ENCODE measurements at places on chromosomes 5 and 9.

- DNase-seq = no peak
Measured at GRCh38 chr5:68776381-68776780, 317.4 kb upstream of the SLC30A5 start.

GRCh38 chr5:179222246-179223017 is 122.8 kb downstream of the ADAMTS2 start:
- no peak for DNase-seq

GRCh38 chr9:113463418-113464285 is at the start of gene RGS3:
RGS3 (plus strand) TSS chr9:113463727; CDS start chr9:113463803, 76 bp downstream.
- DNase-seq = peak; percentile 56

DNA sequence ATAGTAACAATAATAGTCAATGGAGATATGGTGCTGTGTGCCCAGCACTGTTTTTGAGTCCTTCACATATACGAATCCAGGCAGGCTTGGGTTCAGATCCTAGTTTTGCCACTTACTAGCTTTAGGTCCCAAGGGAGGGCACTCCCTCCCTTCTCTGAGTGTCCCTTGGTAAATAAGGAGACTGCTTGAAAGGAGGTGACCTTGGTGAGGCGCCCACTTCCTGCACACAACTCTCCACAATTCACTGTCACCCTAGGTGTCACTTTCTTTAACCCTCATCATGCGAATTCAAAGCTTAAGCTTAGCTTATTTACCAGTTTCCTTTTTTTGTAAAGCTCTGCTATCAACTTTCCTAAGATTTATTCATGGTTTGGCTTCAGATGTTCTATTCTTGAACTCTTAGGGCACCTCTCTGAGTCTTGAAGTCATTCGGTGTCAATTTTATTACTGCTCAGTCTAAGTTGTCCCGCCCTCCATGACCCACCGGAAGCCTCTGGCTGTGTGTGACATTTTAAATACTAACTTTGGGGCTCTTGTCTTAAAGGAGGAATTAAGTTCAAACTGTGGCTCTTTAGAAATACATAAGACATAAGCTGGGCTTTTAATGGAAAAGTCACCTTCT is 170.7 kb upstream of the ZNF618 start:
- no peak for DNase-seq

- DNase-seq = no peak
Measured at GRCh38 chr9:72574156-72574810, 52.9 kb downstream of the TMC1 start.

DNA sequence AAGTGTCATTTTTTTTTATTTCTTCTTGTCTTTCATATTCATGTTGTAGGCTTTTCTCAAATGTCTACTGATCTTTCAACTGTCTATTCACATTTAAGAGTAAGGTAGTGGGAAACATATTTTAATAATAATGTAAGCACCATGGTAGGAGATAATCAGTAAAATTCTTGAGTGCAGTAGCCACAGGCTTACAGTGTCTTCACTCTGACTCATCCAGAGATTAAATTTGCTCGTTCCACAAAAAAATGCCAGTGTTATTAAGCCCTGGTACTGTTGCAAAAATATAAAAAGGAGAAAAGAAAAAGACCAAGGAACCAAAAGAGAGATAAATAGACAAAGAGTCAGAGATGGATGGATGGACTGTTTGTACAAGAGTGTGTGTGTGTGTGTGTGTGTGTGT is 43.0 kb downstream of the PARP8 start:
- no peak for DNase-seq

- no peak for DNase-seq
Measured at GRCh38 chr9:79165020-79165780, 406.6 kb upstream of the TLE4 start.

- DNase-seq = peak; percentile 73
Measured at GRCh38 chr9:15246708-15247107, 60.3 kb downstream of the TTC39B start.

DNA sequence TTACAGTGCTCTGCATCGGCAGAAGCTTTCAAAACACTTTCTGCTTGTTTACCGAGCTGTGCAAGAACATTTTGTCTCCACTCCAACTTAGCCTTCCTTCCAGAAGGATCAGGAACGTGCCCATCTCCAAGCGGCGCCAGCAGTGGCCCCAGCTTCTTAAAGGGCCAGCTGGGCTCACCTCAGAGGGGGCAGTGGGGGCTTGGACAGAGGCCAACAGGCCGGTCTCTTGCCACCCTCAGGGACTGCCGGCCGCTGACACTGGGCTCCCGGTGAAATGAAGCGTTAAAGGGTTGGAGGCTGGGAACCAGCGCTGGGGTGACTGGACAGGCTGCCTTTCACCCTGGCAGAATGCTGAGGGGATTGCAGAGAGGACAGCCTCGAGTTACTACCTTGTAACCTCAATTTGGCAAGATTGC is 67.0 kb upstream of the RNU6ATAC start:
- DNase-seq = no peak

DNA sequence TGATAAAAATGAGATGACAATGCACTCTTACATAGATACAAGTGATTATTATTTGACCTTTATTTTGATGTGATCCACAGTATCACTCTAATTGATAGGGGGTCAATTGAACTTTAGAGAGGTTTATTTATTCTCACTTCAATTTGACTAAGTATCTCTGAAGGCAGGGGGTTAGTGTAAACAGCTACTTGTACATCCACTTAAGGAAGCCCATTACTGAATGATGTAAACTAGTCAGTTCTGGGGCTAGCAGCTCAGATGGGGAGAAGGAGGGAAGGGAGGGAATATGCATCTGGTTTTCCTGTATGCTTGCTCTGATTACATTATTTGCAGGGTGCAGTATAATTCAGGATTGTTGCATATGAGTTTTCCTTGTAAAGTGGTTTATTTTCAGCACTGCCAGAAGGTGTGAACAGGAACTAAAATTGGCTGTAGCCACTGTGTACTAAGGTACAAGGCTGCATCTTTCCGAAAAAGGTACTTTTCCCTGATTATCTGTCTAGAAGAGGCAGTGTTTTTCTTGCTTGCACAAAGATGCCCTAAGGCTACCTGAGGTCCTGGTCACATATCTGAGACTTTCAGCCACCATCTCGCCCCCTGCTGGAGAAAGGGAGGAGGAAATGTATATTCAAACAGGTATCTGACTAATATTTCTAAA is 51.2 kb downstream of the MRPS27 start:
- DNase-seq = peak; percentile 73

DNA sequence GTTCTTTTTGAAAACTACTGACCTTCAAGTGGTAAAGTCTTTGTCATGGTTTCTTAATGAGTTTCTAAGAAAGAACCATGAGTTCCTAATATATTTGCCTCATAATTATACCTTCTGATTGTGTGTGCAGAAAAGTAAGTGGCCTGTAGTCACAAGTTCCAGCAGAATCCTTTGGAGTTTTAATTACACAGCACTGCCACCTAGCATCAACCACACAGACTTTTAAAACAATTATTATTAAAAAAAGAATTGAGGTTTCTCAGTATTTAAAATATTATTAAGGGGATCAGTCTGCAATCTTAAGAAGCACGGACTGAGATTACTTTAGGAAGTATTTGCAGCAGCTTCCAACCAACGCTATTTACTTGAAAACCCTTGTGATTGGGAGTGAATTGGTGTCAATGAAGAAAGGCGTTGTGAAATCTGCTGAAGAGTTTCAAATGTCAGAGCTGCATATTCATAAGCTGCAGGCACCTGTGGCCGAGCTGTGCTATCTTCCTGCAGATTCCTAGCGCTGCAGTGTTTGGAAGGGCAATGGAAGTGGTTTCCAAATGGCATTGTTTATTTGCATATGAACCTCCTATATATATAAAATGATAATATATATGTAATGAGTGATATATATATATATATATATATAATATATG is 1074.2 kb upstream of the WWC1 start:
- DNase-seq = no peak

- no peak for DNase-seq
Measured at GRCh38 chr9:123339666-123340510, 16.1 kb upstream of the CRB2 start.

GRCh38 chr5:78554670-78555069 is 93.9 kb downstream of the LHFPL2 start:
- DNase-seq = peak; percentile 29

DNA sequence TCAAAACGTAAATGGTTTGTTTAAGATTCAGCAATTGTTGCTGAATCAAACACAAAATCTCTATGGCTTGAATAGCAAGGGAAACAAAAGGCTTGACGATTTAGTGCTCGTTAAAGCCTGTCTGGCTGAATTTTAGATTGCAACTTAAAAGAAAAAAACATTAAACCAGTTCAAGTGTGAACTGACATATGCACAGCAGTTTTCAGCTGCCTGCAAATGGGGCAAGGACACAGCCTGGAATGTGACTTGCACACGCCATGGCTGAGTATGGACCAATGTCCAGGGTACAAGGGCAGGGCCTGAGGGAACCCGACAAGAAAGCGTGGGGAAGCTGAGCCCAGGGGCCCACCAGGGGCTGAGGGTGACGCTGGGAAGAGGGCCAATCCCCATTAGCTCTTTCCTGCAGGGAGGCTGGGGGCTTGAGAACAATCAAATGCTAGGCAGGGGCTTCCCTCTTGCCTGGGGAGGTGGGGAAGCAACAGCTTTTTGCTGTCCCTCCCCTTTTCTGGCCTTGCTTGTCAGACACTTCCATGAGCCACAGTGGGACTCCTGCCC is 89.6 kb upstream of the LRRTM2 start:
- DNase-seq = no peak

DNA sequence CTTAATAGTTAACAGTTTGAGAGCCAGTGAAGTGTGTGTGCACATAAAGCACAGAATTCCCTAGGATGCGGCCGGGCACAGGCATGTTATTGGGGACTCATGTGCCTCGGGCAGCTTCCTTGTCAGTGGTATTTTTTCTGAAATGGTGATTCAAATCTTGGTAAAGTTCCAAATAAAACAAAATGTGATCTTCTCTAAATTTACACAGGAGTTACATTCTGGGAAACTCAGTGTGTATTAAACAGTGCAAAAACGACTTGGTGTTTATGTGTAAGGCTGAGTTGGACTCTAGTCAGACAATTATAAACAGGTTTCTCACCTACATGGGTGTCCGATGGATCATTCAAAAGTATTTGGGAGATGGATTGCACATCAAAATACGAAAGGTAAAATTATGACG is 48.9 kb downstream of the BOD1 start:
- peak; percentile 44 for DNase-seq

- no peak for DNase-seq
Measured at GRCh38 chr9:127187231-127187956, 65.0 kb upstream of the ANGPTL2 start.

Data from dermis microvascular lymphatic vessel endothelial cell (primary cell).